ENCODE measurements at places on chromosomes 4 and X.
A peak's percentile ranks its signal among the peaks of the same experiment; 100 is the strongest.

DNA sequence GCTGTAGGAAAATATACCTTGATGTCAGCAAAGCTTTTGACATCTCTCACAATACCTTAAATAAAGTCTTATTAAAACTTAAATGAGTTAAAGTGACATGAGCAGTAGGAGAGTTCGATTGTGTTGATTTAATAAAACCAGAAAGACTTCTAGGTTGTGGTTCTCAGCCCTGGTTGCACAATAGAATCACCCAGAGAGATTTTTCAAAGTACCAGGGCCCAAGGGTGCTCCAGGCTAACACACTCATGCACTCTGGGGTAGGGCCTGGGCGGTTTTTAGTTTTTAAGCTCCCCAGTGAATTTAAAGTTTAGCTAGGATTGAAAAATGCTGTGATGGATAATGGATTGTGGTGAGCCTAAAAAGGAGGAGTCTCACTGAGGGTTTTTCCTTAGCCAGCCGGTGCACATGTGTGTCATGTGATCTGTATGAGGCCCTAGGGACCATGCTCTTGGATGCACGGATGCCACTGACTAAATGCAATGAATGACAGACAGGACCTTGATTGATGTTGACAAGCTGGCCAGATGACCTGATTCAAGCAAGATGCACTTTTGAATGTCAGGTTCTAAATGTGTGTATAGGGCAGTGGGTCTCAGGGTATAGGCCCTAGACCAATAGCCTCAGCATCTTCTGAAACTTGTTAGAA, 185.0 kb downstream of the PTTG2 start:
- no peak for DNase-seq

DNA sequence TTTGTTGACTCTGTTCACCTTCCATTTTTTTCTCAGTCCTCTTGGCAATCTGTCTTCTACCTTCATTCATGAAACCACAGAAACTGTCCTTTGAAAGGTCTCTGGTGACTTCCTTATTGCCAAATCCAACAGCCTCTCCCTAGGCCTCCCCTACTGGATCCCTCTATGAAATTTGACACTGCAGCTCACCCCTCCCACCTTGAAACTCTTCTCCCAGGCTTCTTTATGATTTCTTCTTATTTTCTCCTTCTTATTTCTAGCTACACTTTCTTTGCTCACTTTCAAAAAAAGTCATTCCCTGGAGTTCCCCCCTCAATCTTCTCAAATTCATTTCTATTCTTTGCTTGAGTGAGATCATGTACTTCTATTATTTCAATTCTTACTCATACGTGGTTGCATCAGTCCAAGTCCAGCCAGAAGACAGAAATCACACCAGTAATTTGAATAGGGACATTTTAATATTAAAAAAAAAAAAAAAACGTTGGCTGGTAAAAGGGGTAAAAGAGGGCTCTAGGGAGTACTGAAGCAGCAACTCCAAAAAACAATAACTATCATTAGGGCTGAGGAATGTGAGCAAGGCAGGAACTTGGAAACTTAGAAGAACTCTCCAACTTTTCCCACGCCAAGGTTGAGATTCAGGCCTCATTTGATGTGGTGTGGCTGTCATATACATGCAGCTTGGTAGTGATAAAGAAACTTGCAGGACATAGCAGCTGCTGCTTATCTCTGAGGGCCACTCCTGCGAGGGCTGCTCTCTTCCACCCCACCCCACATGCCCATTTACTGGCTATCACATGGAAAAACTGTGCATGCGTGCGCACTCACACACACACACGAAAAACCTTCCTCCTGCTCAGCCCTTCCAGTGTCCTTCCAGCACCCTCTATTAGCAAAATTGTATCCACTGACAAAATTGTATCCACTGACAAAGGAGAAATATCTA, 169.8 kb upstream of the GALNT7 start:
- no peak for DNase-seq

- no peak for DNase-seq
These were observed 23.6 kb downstream of the FAM199X start for GRCh38 chrX:104189837-104190236.

GRCh38 chrX:111445485-111445884, 33.5 kb upstream of the DCX start:
- no peak for DNase-seq

- DNase-seq: peak; percentile 6
These were observed 6.9 kb downstream of the PJA1 start for GRCh38 chrX:69158166-69158980.

DNA sequence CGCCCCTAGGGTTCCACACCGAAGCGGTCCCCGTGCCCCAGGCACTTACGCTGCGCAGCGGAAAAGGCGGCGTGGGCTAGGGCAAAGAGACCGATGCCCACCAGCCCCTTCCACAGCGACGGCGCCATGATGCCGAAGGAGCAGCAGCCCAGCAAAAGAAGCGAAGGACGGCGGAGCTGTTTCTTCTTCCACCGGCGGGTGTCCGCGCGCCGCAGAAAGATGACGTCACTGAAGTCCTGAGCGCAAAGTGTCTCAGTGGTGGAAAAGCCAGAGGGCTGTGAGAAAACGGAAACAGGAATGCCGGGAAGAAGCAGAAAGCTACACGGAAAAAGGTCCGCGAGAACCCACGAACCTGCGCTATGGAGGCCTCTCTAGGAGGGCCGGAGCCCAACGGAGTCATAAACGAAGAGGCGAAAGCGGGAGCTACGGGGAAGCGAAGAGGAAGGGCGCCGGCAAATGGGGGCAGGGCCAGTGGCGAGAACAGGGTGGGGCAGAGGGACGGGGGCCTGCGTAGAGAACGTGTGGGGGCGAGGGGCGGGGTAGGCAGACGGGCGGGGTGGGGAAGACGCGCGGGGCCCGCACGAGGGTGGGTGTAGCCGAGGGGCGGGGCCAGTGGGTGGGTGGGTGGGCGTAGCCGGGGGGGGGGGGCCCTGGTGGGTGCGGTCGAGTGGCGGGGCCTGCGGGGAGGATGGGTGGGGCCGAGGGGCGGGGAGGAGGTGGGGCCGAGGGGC, at the start of gene MMGT1:
MMGT1 (minus strand) TSS at position 441 of the 731 bp plus-strand sequence; CDS start at position 128, 313 bp downstream.
- peak; percentile 77 for DNase-seq

GRCh38 chr4:68385267-68385666, 35.4 kb upstream of the YTHDC1 start:
- DNase-seq: no peak

Data from activated naive CD4-positive, alpha-beta T cell treated with anti-CD3 and anti-CD28 coated beads, Interleukin-2, amount 50 U/mL, for 72 hours (primary cell).